DND-41 (cell line): ENCODE measurements at places on chromosomes 4 and X.

DNA sequence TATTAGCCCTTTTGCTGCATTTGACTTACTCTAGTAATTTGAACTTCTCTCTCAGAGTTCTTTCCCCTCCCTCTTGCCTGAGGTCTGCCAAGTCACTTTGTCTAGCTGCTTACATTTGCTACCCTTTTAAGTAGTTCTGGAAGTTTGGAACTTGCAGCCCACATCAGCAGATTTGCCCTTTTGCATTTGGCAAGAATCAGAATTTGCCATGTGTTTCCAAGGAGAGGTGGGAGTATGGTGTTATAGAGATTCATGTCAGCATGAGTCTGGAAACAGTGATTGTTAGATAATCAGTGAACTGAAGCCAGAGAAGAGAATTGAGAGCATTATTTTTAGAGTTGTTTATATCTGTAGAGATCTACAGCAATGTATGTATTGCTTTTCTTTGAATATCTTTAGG, 52.1 kb downstream of the KLHL34 start:
- no peaks in the 10 kb centered on the region for H3K36me3 ChIP-seq
- no peak overlapping the region for H3K27ac ChIP-seq
- no peaks in the 10 kb centered on the region for H3K27me3 ChIP-seq
- H3K4me1 ChIP-seq, result no peaks in the 10 kb centered on the region
- no peak for DNase-seq

DNA sequence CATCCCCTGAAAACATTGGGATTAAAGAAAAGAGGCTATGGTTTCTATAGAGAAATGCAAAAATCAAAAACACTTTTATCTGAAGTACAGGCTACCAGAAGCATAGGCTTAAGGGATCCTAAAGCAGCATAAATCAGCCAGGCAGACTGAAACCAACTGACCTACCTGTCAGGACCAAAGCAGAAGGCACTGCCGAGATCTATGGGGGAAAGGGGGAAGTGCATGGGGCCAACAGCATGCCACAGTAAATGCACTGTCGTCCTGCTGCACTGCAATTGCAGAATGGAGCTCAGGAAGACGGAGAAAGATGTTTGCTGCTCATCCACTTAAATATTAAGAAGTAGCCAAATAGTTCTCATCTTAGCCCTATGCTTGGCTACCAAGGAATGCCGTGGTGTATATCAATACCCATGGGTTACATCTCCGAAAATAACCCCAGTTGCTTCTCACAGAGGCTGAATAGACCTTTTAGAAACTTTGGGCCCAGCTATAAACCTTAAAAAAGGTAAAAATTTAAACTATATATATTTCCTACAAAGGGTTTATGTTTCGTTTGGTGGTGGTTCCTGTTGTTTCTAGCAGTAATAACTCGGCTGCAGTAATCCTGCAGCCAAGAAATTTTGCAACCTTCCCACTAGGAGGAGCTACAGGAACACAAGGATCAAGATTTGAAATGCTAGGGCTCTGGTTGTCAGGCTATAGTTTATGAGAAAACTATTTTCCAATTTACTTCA, 312.2 kb upstream of the DIAPH2 start:
- no peaks in the 10 kb centered on the region for H3K36me3 ChIP-seq
- DNase-seq, result no peak
- no peak overlapping the region for H3K4me3 ChIP-seq
- no peak overlapping the region for H3K27ac ChIP-seq
- H3K4me1 ChIP-seq, result no peaks in the 10 kb centered on the region
- H3K27me3 ChIP-seq, result no peaks in the 10 kb centered on the region

DNA sequence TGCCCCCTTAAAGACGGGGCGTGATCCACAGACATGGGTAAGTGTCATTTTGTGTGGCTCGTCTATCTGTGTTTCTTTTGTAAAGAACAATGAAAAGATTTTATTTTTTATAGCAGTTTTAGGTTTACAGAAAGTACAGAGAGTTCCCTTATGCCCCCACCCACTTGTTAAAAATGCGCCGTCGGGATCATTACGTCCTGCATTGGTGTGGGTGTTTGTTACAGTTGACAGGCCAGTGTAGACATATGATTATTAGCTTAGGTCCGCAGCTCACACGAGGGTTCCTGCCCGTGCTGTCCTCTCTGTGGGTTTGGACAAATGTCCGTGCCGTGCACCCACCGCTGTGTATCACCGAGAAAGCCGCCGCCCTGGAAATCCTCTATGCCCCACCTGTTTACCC, 50.5 kb downstream of the RGS12 start:
- no peaks in the 10 kb centered on the region for H3K27me3 ChIP-seq
- DNase-seq, result no peak
- H3K36me3 ChIP-seq, result no peaks in the 10 kb centered on the region
- H3K27ac ChIP-seq, result no peak overlapping the region
- H3K4me1 ChIP-seq, result no peaks in the 10 kb centered on the region

DNA sequence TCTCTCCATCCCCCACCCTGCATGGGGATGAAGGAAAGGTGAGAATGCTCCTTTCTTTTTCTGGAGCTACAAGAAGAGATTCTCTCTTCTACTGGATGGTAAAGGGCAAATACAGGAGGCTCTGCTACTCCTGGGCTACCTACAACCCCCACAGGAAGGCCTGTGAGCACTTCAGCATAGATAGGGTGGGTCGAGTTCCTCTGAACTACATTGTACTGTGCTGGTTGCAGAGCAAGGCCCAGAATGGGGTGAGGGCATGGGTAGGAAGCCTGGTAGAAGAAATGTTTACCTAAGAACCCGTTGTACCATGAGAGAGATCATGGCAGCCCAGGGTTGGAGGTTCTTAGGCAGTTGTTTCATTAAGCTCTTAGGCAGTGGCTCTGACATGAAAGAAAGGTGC, 510.4 kb downstream of the MID1IP1 start:
- H3K4me1 ChIP-seq, result peaks cover 25% of the 10 kb centered on the region

GRCh38 chr4:113700602-113701150, 60.9 kb downstream of the CAMK2D start:
- H3K27ac ChIP-seq, result no peak overlapping the region
- no peak for DNase-seq
- H3K36me3 ChIP-seq, result no peaks in the 10 kb centered on the region
- no peak overlapping the region for H3K4me3 ChIP-seq
- no peaks in the 10 kb centered on the region for H3K4me1 ChIP-seq
- no peaks in the 10 kb centered on the region for H3K27me3 ChIP-seq

DNA sequence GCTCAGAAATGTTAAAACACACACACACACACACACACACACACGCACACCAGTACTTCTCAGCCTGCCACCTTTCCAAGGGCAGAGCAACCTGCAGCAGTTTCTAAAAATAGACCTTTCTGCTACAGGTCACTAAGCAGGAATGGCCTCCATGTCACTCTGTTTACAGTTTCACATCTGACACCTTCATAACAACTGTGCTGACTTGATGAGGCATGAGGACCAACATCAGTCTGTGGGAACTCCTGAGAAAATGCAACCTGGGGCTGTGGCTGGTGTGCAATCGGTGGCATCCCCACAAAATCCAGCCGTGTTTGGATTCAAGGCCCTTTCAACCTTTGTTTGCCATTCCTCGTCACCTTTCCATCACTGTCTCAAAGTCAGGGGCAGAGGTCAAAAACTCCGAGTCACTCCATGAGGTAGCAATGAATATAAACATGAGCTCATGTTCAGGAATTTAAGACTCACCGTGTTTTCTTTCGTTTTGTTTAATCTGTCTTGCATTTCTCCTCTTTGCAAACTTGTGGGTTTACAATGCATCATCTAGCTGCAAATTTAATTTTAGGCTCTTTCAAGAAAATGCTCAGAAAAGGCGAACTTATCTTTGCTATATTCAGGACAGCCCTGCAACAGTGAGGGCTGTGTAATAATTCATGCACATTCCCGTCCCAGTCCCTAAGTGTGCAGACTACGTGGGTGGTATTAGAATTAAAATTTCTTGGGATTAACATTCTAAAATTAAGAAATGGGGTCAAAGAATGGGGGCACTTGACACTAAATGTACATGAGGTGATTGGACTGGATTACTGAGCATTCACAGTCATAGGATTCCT, 135.3 kb downstream of the SHROOM3 start:
- DNase-seq, result no peak
- H3K36me3 ChIP-seq, result no peaks in the 10 kb centered on the region

- no peaks in the 10 kb centered on the region for H3K27me3 ChIP-seq
- H3K4me1 ChIP-seq, result no peaks in the 10 kb centered on the region
- DNase-seq, result no peak
- no peak overlapping the region for H3K27ac ChIP-seq
- H3K36me3 ChIP-seq, result no peaks in the 10 kb centered on the region
Observed at GRCh38 chrX:143455046-143455445, 62.2 kb downstream of the SPANXN3 start.

GRCh38 chrX:149825424-149825823, 43.7 kb downstream of the MAGEA9 start:
- H3K4me1 ChIP-seq, result no peaks in the 10 kb centered on the region
- no peaks in the 10 kb centered on the region for H3K36me3 ChIP-seq
- H3K4me3 ChIP-seq, result no peak overlapping the region
- DNase-seq, result peak; percentile 56

GRCh38 chrX:119009071-119009470, 34.7 kb downstream of the LONRF3 start:
- H3K4me3 ChIP-seq, result no peak overlapping the region
- no peaks in the 10 kb centered on the region for H3K4me1 ChIP-seq
- no peak for DNase-seq
- no peaks in the 10 kb centered on the region for H3K36me3 ChIP-seq
- H3K27ac ChIP-seq, result no peak overlapping the region

DNA sequence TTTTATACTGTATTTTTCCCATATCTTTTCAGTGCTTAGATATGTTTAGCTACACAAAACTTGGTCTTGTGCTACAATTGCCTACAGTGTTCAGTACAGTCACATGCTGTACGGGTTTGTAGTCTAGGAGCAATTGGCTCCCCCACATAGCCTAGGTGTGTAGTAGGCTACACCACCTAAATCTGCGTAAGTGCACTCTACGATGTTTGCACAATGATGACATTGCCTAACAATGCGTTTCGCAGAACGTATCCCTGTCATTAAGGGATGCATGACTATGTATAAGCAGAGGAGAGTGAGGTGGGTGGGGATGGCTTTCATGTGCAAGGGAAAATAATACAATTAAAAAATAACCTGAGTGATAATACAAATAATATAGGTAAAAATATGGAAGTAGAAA, 131.4 kb downstream of the GBA3 start:
- no peaks in the 10 kb centered on the region for H3K27me3 ChIP-seq
- no peaks in the 10 kb centered on the region for H3K36me3 ChIP-seq
- no peak overlapping the region for H3K4me3 ChIP-seq
- no peak overlapping the region for H3K27ac ChIP-seq
- no peaks in the 10 kb centered on the region for H3K4me1 ChIP-seq

DNA sequence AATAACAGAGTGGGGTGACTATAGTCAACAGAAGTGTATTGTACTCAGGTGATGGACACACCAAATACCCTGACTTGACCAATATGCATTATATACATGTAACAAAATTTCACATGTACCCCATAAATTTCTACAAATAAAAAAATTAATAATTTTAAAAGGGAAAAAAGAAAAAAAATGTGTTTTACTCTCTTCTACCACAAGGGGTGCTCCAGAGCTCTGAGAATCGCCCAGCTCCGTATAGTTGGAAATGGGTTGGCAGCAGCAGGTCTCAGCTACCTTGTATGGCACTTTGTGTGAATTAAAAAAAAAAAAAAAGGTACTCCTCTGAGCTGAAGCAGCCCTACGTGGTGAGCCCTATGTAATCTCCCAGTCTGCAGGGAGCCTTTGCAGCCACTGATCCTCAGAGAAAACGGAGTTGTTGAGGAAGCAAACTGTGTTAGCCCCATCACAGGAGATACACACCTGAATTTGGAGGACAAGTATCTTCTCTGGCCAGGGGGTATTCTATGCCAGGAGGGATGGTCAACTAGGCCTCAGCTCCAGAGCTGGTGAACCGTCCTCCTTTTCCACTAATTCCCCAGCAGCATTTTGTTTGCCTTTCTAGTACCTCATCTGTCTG, 17.2 kb upstream of the POLA1 start:
- H3K36me3 ChIP-seq, result no peaks in the 10 kb centered on the region
- H3K27me3 ChIP-seq, result no peaks in the 10 kb centered on the region
- peak; percentile 7 for DNase-seq
- no peaks in the 10 kb centered on the region for H3K4me1 ChIP-seq
- no peak overlapping the region for H3K4me3 ChIP-seq
- no peak overlapping the region for H3K27ac ChIP-seq

DNA sequence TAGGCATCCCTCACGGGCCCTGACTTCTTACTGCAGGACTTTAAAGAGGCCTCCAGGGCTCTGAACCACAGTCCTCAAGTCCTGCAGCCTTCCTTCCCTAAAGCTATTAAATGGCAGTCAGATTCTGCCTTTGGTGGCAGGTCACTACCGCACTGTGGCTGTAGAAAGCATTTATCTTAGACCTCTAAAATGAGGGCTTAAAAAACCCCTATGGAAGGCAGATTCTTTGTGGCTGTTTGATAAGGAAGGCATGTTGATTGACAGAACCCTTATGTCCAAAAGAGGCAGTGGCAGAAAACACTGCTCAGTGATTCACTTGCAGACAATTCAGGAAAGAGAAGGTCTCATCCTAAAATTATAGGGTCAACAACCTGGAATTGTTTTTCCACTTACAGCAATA, 79.2 kb downstream of the FBXL5 start:
- no peak overlapping the region for H3K4me3 ChIP-seq
- no peaks in the 10 kb centered on the region for H3K36me3 ChIP-seq
- H3K4me1 ChIP-seq, result no peaks in the 10 kb centered on the region
- DNase-seq, result no peak
- H3K27ac ChIP-seq, result no peak overlapping the region

DNA sequence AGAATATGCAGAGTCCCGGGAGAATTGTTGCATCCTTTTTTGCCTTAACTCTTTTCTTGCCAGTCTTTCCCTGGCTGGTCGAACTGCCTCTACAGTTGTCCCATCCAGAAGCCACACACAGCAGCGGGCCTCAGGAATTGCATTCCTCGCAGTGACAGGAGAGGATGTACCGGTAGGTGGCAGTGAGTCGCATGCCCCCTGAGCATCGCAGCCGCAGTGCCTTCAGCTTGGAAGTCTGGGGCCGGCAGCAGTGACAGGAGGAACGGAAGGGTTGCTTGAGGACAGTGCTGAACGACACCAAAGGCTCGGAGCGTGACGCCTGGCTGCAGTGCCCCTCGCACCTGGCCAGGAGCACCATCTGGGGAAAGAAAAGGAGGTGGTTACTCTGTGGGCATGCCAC, 23.5 kb downstream of the NDP start:
- no peaks in the 10 kb centered on the region for H3K27me3 ChIP-seq
- H3K36me3 ChIP-seq, result no peaks in the 10 kb centered on the region
- DNase-seq, result peak; percentile 5
- no peaks in the 10 kb centered on the region for H3K4me1 ChIP-seq
- no peak overlapping the region for H3K27ac ChIP-seq
- H3K4me3 ChIP-seq, result no peak overlapping the region

- H3K27me3 ChIP-seq, result no peaks in the 10 kb centered on the region
- no peaks in the 10 kb centered on the region for H3K4me1 ChIP-seq
- no peak overlapping the region for H3K27ac ChIP-seq
- DNase-seq, result no peak
- H3K4me3 ChIP-seq, result no peak overlapping the region
Observed at GRCh38 chr4:100466501-100466900, 51.3 kb downstream of the EMCN start.

DNA sequence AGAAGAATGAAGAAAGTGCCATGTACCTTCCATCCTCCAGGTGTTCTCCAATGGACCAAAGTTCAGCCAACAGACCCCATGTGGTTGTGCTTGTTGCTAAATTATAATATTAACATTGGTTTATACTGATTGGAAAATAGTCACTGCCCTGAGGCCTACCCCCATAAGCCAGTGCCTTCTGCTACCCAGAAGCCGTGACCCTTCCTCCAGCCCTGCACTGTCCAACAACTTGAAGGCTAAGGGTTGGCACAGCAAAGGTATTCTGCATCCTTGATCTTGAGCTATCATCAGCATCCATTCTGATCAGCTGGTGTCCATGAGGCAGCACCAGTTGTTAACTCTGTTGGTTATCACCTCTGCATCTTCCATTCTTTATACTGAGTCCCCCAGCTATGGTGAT, 66.2 kb upstream of the BMPR1B start:
- H3K36me3 ChIP-seq, result no peaks in the 10 kb centered on the region
- no peak overlapping the region for H3K4me3 ChIP-seq
- H3K27ac ChIP-seq, result no peak overlapping the region
- DNase-seq, result no peak
- H3K4me1 ChIP-seq, result no peaks in the 10 kb centered on the region
